ENCODE measurements at places on chromosomes 5 and 9.

GRCh38 chr9:37215830-37216229, 95.5 kb downstream of the ZCCHC7 start:
- peak; percentile 35 for DNase-seq

DNA sequence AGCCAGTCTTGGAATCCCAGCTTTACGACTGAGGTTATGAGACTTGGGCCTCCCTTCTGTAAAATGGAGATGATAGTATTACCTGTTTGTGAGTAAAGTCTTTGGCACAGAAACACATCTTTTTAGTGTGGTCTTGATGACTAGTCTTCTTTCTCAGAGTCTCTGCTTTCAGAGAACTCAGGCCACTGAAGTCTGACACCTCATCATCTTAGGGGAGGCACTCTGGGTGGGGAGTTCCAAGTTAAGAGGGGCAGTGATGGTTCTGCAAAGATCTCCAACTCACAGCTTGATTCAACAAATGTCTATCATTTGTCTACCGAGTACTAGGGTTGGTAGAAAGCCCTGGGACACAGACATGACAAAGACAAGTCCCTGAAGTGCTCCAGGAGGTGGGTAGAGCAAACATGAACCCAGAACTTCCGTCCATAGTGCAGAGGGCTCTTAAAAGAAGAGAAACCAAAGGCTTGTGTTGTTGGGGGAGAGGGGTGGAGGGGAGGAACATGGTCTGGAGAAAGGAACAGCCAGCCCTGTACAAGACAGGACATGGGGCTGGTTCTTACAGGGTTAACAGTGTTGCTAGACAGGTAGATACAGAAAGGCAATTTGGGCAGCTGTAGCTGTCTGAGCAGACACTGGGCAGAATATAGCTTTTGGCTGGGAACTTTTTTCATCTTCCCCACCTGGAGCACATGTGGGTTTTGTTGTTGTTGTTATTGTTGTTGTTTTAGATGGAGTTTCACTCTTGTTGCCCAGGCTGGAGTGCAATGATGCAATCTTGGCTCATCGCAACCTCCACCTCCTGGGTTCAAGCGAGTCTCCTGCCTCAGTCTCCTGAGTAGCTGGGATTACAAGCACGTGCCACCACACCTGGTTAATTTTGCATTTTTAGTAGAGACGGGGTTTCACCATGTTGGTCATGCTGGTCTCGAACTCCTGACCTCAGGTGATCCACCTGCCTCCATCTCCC, 2.6 kb upstream of the CD14 start:
- no peak for DNase-seq

DNA sequence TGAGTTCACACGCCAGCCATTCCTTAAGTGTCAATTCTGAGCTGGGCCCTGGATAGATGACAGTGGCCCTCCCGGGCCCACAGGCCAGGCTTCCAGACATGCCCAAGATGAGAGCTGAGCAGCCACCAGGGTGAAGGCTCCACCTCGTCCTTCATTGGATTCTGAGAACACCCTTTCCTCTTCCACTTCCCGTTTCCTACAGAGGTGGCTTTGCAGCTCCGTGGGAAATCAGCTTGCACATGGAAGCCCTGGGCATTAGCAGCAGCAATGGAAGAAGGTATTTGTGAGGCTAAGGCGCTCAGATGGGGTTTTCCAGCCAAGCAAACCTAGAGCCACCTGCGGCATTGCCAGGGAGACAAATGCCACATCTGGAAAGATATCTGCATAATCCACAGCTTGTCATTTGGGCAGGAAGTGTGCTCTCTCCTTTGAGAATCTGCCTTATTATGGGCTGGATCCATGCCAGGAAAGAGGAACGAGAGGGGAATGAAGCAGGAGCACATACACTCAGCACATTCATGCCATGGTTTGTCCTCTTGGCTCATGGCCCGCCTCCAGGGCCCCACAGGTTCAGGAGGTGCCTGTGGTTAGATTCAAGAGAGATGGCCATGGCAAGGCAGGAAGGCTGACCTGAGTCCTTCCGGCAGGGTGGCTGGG, 34.1 kb downstream of the CFAP77 start:
- no peak for DNase-seq

DNA sequence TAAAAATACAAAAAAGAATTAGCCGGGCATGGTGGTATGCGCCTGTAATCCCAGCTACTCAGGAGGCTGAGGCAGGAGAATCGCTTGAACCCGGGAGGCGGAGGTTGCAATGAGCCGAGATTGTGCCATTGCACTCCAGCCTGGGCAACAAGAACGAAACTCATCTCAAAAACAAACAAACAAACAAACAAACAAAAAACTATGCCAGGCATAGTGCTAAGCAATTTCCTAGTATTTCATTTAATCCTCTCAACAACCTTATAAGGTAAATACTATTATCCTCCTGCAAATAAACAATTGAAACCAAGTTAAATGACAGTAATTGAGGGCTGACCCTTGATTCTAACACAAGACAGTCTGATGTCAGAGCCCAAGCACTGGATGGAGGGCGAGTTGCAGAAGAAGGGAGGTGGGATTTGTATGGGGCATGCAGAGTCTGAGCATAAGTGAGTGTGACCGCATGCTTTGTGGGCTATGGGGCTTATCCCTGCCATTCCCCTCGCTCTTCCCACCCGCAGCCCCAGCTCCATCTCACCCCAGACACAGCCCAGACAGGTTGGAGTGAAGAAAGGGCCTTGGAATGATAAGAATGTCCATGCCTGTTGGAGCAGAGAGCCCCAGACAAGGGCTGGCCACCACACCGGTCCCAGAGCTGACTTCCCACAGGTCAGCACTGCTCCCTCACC, 24.3 kb upstream of the RPS14 start:
- peak; percentile 78 for DNase-seq

DNA sequence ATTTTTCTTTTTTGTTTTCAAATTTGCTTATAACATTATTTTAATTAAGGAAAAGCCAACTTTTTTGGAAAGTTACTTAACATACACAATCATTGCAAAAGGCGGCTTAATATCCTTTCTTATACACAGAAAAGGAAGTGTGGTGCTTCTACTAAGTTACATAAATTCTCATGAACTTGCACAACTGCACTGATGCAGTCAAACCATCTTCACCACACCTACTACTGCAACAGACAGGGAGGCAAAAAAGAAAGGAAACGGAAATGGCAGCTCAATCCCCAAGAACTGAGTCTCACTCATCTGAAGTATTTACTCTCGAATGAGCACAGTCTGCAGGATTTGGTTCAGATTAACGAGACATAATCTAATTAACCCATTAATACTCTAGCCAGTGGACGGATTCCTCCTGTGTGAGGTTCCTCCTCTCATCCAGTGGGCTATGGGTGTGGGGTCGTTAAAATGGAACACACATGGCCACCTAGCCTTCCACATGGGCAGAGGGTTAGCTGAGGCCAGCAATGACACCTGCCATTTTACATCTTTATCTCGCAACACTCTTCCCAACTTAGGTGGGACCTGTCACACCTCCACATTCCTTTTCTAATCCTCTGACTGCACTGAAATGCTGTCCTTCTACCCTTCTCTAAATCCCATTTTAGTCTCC, 30.0 kb downstream of the GOLM1 start:
- no peak for DNase-seq

- no peak for DNase-seq
Observed at GRCh38 chr5:40484495-40484894, 195.2 kb upstream of the PTGER4 start.

DNA sequence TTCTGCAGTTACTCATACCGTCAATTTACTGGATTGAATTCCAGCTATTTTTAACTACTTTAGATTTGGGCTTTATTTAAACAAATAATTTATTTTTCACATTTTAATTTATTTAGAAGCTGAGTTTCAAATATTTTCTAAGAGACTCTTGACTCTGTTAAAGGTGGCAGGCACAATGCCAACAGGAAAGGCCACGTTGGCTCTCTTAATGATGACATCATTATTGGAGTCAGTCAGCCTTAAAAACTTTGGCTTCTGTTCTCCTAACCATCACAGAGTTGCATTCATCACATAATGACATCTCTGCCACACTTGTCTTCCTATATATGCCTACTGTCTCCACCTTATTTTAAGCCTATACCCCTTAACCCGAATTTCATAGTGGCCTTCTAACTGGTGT, 172.3 kb upstream of the PLPPR1 start:
- no peak for DNase-seq

DNA sequence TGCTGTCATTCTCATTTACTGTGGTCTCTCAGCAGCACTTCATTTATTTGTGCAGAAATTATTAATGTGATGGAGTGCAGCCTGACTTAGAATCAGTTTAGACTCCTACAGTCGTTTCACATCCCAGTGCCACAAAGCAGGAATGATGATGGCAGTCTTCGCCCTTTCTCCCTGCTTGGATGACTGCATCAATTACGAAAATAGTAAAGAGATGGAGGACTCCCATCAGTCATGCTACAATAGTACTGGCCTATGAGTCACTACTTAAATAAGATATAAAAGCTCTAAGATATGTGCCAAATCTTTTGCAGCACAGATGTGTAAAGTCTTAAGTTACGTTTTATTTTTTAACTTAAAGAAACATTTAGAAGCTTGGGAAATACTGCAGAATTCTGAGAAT, 263.9 kb downstream of the CHSY3 start:
- DNase-seq: peak; percentile 10

GRCh38 chr5:177312649-177313181, 1.0 kb upstream of the MXD3 start:
- no peak for DNase-seq

GRCh38 chr5:75568202-75568601, 43.1 kb upstream of the ANKDD1B start:
- DNase-seq: no peak

DNA sequence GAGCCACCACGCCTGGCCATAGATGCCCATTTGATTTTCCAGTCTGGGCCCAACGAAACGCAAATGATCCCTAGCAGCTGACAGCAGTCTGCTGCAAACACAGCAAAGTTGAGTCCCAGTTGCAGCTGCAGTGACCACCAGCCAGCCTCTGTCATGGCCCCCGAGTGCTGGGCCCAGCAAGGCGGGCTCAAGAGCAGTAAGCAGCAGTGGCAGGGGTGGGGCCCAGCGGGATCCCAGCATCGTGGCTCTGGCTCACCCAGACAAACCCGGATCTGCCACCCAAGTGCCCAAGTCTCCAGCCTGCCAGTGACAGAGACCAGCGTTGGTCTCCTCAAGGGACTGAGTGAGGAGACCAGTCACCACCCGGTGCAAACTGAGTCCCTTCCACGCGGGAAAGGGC, 6.9 kb upstream of the LTC4S start:
- no peak for DNase-seq

- no peak for DNase-seq
Observed at GRCh38 chr9:109972026-109972882, 192.3 kb downstream of the PALM2AKAP2 start.

- DNase-seq: peak; percentile 37
Observed at GRCh38 chr5:134592141-134592746, 40.4 kb downstream of the SAR1B start.

DNA sequence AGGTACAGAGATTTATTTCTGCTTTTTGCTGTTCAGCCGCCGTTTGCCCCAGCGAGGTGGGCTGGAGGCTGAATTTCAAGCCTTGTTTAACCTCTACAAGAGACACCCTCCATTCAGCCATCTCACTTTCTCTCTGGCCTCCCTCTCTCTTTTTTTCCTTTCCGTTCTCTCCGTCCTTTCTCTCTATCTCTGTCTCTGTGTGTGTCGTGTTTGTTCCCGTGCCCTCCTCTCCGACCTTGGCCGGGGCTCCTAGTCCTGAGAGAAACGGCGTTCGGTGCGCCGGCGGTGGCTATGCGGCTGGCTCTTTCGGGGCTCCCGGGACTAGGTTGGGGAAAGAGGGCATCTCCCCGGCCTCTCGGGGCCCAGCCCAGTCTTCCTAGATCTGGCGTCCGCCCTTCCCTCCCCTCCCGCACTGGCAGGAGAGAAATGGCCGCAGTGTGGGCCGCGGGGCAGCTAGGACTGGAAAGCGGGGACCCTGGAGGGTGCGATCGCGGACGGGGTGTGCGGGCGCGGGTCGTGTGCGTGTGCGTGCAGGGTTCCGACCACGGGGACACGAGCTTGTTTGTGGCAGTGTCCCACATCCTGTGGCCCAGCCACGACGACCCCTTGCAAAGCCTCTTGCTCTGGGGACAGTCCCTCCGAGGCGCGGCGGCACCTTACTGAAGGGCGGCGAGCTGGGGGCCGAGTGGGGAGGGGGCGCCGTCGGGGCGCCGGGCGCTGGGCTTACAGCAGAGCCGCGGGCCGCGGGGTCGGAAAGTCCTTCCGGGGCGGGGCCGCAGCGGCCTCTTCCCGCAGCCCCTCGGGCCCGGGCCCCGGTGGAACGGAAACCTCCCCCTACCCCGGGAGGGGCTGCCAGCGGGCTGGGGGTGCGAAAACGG, 5.7 kb downstream of the LHX2 start:
- DNase-seq: no peak

DNA sequence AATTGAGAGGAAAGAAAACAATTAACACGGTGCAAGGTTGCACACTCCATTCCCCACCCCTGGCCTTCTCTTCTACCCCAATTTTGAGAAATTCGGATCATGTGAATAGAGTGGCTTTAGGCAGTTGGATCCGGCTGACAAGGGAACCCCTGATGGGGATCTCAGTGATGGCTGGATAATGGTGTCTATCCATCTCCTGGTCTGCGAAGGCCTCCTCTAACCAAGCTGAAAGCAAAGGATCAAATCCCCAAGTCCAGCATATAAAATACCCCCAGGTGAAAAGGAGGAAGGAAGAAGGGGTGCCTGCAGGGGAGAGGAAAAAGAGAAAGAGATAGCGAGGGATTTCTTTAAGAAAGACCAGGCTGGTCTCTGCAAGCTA, 16.0 kb downstream of the NR2F1 start:
- DNase-seq: no peak

GRCh38 chr5:111699324-111699723, 57.7 kb downstream of the NREP start:
- DNase-seq: no peak

GRCh38 chr9:133772581-133772980, 34.4 kb upstream of the SARDH start:
- DNase-seq: no peak

DNA sequence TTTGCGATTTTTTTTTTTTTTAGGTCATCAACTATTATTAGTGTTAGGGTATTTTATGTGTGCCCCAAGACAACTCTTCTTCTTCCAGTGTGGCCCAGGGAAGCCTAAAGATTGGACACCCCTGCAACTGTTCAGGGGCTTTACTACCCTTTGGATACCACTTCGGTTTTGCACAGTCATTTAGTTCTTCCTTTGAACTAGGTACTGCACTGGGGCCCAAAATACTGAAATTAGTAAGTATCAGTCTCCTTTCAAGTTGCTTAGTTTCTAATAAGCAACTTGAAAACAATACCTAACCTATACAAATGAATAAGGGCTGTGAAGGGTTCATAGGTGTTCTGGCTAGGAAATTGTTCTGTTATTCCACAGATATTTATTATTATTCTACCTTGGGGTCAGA, 45.3 kb downstream of the CWC27 start:
- no peak for DNase-seq

DNA sequence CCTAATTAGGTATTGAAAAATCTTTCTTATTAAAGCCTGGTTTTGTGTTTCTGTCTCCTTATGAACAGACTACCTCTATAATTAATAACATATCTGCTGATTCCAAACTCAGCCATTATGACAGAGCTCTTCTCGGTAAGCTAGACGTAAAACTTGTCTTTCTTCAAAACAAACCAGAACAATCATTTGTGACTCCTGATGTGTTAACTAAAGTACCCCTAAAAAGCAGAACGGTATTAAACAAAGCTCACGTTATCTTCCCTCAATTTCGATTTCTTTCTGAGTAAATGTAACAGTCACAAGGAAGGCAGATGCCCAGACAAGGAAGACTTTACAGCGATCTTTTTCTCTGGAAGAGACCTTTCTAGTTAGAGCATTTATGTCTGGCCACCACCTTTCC, 1.8 kb downstream of the SEMA5A start:
- no peak for DNase-seq

GRCh38 chr9:105307591-105308130, 63.2 kb downstream of the SLC44A1 start:
- DNase-seq: peak; percentile 14

Measured in EH (cell line).